ENCODE measurements at places on chromosomes 16 and 17.

DNA sequence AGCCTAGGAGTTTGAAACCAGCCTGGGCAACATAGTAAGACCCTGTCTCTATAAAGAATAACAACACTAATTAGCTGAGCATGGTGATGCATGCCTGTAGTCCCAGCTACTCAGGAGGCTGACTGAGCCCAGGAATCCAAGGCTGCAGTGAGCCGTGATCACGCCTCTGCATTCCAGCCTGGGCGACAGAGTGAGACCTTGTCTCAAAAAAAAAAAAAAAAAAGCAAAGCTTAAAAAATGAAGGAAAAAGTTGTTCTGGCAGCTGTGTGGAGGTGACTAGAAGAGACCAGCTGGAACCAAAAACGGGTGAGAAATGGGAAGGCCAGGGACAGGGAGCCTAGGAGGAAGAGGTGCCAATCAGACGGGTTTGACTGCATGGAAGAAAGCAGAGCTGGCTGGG, 4.2 kb downstream of the BCL7C start:
- DNase-seq: no peak

- no peak for DNase-seq
These were observed 7.7 kb downstream of the CCL16 start for GRCh38 chr17:35973333-35974260.

DNA sequence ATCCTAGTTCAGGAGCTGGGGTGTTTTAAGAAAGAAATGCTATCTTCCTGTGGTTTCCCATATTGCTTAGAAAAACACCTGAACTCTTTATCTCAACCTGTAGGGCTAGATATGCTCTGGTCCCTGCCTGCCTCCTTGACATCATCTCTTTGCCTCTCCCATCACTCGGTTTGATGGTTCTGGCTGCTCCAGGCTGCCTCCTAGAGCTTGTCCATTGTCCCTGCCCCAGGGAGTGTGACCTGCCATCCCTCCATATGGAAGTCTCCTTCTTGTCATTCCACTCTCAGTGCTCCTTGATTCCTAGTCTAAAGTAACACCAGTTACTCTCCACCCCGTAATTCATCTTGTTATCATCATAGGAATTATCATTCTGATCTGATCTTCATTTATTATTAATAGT, 369.0 kb upstream of the EEF2KMT start:
- DNase-seq: no peak

DNA sequence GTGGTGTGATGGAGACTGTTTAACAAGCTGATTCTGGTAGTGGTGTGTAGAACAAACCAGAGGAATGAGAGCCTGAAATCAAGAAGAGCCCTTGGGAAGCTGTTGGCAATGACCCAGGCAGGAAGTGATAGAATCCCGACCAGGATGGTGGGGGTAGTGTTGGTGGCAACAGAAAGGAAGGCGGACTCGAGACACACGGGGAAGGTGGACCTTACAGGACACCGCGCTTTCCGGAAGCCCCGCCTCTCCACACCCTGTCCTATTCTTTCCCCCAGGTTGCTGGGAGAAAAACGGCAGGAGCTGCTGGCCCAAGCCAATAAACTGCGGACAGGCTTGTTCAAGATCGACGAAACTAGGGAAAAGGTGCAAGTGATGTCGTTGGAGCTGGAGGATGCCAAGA, 30.0 kb upstream of the KDM6B start:
- no peak for DNase-seq

DNA sequence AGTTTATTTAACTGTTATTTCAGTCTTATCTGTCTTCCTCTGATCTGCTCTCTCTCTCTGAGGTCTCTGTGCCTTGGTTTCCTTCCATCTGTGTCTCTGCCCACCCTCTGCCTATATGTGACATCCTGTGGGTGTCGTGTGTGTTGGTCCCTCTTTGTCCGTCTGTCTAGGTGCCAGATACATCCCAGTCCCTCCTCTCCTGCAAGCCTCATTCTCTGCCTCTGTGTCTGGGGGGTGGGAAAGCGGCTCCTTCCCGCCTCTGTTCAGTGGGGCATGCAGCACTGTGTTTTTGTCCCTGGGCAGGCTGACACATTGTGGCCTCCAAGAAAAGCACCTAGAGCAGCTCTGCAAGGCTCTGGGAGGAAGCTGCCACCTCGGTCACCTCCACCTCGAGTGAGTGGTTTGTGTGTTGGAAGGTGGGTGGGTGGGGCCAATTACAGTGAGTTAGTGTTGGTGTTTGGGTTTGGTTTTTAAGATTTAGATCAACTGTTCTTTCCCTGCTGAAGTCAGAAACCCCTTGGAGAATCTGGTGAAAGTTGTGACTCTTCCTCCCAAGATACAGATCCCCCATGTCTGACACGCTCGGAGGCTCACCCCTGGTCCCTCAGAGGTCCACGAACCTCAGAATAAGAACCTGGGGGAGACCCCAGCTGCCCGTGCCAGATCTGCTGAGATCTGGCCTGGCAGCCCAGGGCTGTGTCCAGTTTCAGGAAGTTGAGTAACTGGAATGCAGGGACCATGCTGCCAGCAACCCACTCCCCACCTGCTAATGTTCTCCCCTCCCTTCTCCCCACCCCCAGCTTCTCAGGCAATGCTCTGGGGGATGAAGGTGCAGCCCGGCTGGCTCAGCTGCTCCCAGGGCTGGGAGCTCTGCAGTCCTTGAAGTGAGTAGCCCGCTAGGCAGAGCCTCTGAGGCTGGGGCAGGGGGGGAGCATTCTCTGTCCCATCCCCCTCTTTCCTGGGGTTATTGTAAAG, 50.9 kb upstream of the CPNE2 start:
- DNase-seq: no peak

DNA sequence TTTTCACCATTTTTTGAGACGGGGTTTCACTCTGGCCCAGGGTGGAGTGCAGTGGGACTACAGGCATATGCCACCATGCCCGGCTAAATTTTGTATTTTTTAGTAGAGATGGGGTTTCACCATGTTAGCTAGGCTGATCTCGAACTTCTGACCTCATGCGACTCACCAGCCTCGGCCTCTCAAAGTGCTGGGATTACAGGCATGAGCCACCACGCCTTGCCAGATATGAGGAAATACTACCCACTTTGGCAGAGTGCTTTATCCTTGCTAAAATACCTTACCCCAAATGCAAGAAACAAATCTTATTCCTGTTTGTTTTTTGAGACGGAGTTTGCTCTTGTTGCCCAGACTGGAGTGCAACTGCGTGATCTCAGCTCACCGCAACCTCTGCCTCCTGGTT, 62.9 kb upstream of the MGAT5B start:
- no peak for DNase-seq

GRCh38 chr17:78237401-78238012, 6.1 kb downstream of the TMEM235 start:
- DNase-seq: no peak

Measured in T47D (cell line).